ENCODE measurements at places on chromosomes 2 and 18.

- DNase-seq = no peak
Measured at GRCh38 chr18:62683935-62684334, 31.4 kb upstream of the PHLPP1 start.

DNA sequence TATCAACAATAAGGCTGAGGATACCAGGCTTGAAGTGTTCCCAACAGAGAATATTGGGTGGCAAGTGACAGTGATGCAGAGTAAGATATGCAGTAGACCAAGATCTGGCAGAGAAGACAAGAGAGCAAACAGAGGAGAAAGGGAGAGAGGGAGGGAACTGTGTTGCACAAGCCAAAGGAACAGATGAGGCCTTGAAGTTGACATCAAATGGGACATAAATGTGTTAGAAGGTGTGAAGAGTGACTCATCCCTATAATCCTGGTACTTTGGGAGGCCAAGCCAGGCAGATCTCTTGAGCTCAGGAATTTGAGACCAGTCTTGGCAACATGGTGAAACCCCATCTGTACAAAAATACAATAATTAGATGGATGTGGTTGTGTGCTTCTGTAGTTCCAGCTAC is 342.9 kb downstream of the PARD3B start:
- DNase-seq = no peak

DNA sequence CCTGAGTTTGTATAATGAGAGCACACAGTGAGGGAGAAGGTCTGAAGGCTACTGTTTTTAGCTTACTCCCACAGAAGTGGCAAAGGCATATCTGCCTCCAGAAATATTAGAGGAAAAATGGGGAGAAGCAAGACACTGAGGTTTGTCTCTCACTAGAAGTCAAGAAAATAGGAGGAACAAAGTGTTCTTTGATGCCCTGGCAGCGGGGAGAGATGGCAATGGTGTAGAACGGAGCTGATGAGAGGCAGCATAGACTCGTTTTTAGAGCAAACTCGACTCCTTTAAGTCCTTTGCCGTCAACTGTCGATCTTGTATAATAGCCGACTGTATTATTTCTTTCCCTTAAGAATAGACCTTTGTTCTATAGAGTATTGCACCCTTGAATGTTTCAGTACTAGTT is 73.8 kb downstream of the ANKRD44 start:
- no peak for DNase-seq

DNA sequence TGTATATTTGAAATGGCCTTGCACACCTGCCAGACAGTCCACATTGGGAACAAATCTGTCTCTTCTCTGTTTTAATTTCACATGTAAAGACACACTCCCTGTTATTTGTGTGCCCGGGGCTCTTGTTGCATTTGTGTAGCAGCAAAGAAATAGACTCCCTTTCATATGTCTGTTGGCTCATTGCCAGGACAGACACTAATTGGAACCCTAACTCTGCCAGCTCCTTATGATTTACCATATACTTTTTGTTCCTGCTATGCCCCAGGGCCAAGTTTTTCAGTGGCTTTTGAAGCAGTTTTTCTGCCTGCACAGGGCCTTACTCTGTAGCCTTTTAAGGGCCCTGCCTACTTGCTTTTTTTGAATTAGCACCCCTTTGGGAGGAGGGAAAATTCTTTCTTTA is 396.9 kb downstream of the DLGAP1 start:
- no peak for DNase-seq

GRCh38 chr2:216491793-216492596 is 6.6 kb upstream of the RPL37A start:
- DNase-seq = peak; percentile 55

GRCh38 chr2:234146087-234146826 is 95.8 kb downstream of the SPP2 start:
- peak; percentile 22 for DNase-seq

- no peak for DNase-seq
Measured at GRCh38 chr18:21456428-21457178, 143.9 kb downstream of the ESCO1 start.

DNA sequence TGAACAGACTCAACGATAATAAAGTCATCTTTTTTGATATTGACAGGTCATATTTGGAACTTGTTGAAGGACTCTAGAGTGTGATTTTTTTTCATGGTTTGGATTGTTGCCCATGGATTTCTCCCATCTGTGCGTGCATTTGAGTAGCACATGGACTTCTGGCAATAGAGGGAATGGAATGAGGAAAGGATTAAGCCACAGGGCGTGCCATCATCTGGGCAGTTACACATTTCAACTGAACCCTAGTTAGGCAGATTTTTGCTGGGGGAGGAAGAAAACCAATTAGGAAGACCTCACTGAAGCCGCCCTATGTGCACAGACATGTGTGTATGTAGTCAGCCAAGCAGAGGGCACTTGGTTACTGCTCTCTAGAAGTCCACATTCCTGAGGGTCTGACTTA is 72.6 kb downstream of the TPGS2 start:
- no peak for DNase-seq

DNA sequence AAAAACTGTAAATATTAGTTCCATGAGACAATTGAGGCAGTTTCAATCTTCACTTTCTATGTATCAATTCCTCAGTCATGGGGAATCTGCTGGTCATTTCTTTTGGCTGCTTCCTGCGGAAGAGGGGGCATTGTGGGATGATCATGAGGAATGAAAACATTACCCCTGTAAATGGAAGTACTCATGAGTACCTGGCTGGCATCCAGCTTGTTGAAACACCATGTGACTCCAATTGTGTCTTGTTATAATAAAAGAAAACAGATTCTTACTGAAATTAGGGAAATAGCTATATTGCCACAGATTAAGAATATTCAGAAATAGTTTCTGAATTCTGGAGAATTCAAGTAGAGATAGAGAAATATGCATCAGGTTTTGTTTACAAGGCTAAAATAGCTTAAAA is 41.6 kb upstream of the GPR39 start:
- DNase-seq = peak; percentile 5

DNA sequence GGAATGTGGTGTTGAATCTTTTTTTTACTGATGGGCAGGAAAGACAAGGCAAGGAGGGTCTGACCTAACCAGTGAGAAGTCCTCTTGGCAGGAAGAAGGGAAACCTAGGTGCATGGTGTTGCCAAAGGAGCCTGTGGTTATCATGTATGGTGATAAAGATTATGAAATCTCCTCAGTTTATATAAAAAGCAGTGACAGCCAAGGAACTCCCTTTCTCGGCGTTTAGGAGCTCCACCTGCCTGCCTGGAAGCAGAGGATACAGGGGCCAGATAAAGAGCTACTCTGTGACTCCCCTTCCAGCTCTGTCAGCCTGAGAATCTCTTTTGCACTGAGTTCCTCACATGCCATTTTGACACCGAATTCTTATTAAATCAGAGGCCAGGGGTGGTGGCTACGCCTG is 26.1 kb downstream of the COLEC12 start:
- no peak for DNase-seq
